ENCODE measurements at places on chromosomes 3 and 15.

DNA sequence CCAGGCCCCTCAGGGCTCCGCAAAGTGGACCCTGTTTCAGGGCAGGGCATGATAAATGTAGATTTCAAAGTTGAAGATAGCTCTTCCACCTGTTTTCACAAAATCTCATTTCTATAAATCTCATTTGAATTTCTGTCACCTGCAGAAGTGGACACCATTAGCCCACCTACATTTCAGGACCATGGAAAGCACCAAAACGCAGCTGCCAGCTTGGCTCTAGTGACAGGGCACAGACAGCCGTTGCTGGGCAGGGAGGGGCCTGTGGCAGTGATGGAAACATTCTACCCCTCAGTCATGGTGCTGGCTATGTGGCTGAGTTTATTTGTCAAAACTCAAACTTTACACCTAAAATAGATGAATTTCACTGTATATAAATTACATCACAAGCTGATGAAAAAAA lies 40.4 kb downstream of the PRR23E start:
- no peaks in the 10 kb centered on the region for H3K36me3 ChIP-seq
- H3K4me3 ChIP-seq: no peak overlapping the region
- no peak overlapping the region for H3K27ac ChIP-seq
- no peaks in the 10 kb centered on the region for H3K27me3 ChIP-seq

GRCh38 chr3:169131690-169132464 lies 531.6 kb downstream of the MECOM start:
- DNase-seq: no peak
- no peak overlapping the region for H3K27ac ChIP-seq
- H3K27me3 ChIP-seq: no peaks in the 10 kb centered on the region
- H3K36me3 ChIP-seq: no peaks in the 10 kb centered on the region
- H3K4me1 ChIP-seq: no peaks in the 10 kb centered on the region

GRCh38 chr3:135887220-135887619 lies 78.3 kb upstream of the PPP2R3A start:
- no peaks in the 10 kb centered on the region for H3K4me1 ChIP-seq
- H3K4me3 ChIP-seq: no peak overlapping the region
- DNase-seq: peak; percentile 36
- no peak overlapping the region for H3K27ac ChIP-seq
- no peaks in the 10 kb centered on the region for H3K27me3 ChIP-seq
- H3K36me3 ChIP-seq: no peaks in the 10 kb centered on the region

GRCh38 chr3:52841211-52841980 lies 6.6 kb upstream of the MUSTN1 start:
- H3K36me3 ChIP-seq: no peaks in the 10 kb centered on the region
- no peak for DNase-seq
- no peak overlapping the region for H3K4me3 ChIP-seq
- H3K27me3 ChIP-seq: no peaks in the 10 kb centered on the region
- H3K27ac ChIP-seq: no peak overlapping the region
- peaks cover 3% of the 10 kb centered on the region for H3K4me1 ChIP-seq

GRCh38 chr3:88150806-88151205 lies 1.0 kb downstream of the C3orf38 start:
- H3K27ac ChIP-seq: peak overlapping the region; percentile 94
- no peaks in the 10 kb centered on the region for H3K36me3 ChIP-seq
- H3K27me3 ChIP-seq: no peaks in the 10 kb centered on the region
- peaks cover 2% of the 10 kb centered on the region for H3K4me1 ChIP-seq
- peak overlapping the region; percentile 95 for H3K4me3 ChIP-seq

GRCh38 chr3:197343656-197344408 lies 45.4 kb upstream of the DLG1 start:
- DNase-seq: no peak
- H3K36me3 ChIP-seq: no peaks in the 10 kb centered on the region
- H3K27ac ChIP-seq: no peak overlapping the region
- no peak overlapping the region for H3K4me3 ChIP-seq

DNA sequence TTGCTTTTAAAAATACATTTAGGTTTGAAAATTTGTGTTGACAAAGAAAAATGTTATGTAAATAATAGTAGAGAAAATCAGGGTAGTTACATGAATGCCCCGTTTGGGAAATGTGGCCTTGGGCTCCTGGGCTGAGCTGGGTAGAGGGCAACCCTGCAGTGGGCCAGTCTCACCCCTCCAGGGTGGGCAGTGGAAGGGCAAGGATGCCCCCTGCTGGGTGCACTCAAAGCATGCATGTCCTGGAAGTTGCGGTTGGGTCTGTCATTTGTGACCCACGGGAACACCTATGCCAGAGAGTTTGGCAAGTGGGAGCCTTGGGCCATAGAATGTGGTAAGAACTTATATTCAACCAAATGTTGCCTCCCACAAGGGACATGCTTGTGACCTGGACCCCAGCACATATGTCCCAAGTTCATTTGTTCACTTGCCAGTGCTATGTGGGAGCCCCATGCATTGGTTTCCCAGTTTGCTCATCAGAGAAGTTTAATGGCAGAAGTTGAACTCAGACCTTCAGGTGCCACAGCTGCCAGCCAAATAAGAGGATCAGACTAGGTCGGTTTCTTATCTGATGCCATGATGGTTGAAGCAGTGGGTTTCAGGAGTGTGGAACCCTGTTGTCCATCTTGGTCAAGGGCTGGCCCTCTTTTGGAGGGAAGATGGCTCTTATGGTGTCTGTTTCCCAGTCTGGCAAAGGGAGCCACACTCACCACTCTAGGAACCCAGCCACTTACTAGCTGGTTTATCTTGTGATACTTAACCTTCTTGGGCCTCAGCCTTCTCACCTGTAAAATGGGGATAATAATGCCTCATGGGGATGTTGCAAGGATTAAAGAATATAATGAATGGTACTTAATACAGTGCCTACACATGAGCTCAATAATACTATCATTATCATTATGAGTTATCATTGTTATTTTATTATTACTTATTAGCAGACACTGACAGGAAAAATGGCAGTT lies 2.5 kb upstream of the PLCB2 start:
- peaks cover 2% of the 10 kb centered on the region for H3K4me1 ChIP-seq
- no peak overlapping the region for H3K4me3 ChIP-seq
- DNase-seq: peak; percentile 42
- H3K36me3 ChIP-seq: no peaks in the 10 kb centered on the region

DNA sequence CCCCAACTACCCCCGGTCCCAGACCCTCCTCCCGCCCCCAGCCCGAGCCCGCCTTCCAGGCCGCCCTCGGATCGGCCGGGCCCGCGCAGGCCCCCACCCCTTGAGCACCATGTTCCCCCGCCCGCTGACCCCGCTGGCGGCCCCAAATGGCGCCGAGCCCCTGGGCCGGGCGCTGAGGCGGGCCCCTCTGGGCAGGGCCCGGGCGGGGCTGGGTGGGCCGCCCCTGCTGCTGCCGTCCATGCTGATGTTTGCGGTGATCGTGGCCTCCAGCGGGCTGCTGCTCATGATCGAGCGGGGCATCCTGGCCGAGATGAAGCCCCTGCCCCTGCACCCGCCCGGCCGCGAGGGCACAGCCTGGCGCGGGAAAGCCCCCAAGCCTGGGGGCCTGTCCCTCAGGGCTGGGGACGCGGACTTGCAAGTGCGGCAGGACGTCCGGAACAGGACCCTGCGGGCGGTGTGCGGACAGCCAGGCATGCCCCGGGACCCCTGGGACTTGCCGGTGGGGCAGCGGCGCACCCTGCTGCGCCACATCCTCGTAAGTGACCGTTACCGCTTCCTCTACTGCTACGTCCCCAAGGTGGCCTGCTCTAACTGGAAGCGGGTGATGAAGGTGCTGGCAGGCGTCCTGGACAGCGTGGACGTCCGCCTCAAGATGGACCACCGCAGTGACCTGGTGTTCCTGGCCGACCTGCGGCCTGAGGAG lies 472 bp downstream of the CHST14 start:
- no peaks in the 10 kb centered on the region for H3K36me3 ChIP-seq
- peaks cover 3% of the 10 kb centered on the region for H3K4me1 ChIP-seq
- H3K27ac ChIP-seq: peak overlapping the region; percentile 54

- no peaks in the 10 kb centered on the region for H3K4me1 ChIP-seq
- no peak overlapping the region for H3K4me3 ChIP-seq
- peak; percentile 28 for DNase-seq
- H3K27me3 ChIP-seq: no peaks in the 10 kb centered on the region
- no peak overlapping the region for H3K27ac ChIP-seq
These were observed 188.8 kb downstream of the FEZF2 start for GRCh38 chr3:62184559-62184958.

GRCh38 chr15:91861223-91861622 lies 7.7 kb downstream of the SLCO3A1 start:
- H3K36me3 ChIP-seq: no peaks in the 10 kb centered on the region
- peaks cover 16% of the 10 kb centered on the region for H3K4me1 ChIP-seq
- H3K27me3 ChIP-seq: no peaks in the 10 kb centered on the region
- H3K4me3 ChIP-seq: no peak overlapping the region
- peak; percentile 8 for DNase-seq
- no peak overlapping the region for H3K27ac ChIP-seq

DNA sequence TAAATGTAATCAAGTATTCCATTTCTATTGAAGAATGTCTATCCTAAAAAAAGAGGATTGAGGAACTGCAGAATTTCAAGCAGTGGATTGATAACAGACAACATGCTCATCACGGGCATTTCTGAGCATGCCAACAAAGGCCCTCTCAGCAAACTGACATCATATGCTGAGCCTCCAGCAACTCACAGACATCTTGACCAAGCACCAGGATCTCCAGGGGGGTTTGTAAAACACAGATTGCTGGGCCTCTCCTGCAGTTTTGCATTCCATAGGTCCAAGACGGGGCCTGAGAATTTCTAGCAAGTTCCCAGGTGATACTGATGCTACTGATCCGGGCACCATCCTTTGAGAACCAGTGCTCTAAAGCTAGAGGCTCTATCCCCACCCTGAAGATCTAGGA lies 85.0 kb downstream of the FOXP1 start:
- H3K27ac ChIP-seq: no peak overlapping the region
- DNase-seq: no peak
- no peak overlapping the region for H3K4me3 ChIP-seq
- H3K36me3 ChIP-seq: no peaks in the 10 kb centered on the region

DNA sequence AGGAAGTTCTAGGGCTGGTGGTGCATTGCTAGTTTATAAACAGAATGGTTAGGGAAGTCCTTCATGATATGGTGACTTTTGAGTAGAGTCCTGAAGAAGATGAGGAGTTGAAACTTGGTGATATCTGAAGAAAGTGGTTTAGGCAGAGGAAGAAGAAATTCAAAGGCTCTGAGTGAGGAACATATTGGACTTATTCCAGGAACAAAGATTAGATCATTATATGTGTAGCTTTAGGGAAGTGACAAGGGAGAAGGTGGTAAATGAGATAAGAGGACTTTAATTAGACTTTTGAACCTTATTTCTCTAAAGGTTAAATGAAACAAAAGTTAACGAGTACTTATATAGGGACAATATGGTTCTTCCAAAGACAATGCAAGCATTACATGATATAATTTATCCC lies 286.7 kb downstream of the DOCK3 start:
- no peak overlapping the region for H3K4me3 ChIP-seq
- no peak overlapping the region for H3K27ac ChIP-seq
- H3K4me1 ChIP-seq: no peaks in the 10 kb centered on the region
- no peak for DNase-seq

- H3K36me3 ChIP-seq: no peaks in the 10 kb centered on the region
- DNase-seq: no peak
- H3K4me3 ChIP-seq: no peak overlapping the region
- no peak overlapping the region for H3K27ac ChIP-seq
- H3K27me3 ChIP-seq: no peaks in the 10 kb centered on the region
- no peaks in the 10 kb centered on the region for H3K4me1 ChIP-seq
These were observed 78.1 kb downstream of the NR1D2 start for GRCh38 chr3:24023197-24023596.

DNA sequence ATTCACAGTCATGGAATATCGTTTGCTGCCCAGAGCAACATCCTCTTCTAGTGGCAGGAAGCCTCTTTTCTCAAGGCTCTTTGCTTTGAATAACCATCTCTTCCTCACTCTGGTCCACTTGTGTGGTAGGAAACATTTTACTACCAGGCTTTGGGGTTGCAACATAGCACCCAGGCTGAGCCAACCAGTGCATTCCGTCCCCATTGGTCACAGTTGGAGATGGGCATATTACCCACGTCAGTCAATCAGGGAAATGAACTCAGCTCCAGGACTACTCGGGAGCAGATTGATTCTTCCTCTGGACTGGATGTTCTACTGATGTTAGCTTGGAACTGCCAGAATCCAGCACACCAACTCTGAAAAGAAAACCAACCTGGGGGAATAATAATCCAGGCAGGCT lies 4.2 kb upstream of the PEX5L start:
- no peaks in the 10 kb centered on the region for H3K4me1 ChIP-seq
- DNase-seq: no peak
- H3K4me3 ChIP-seq: no peak overlapping the region
- H3K27me3 ChIP-seq: peaks cover 2% of the 10 kb centered on the region
- no peaks in the 10 kb centered on the region for H3K36me3 ChIP-seq
- no peak overlapping the region for H3K27ac ChIP-seq

DNA sequence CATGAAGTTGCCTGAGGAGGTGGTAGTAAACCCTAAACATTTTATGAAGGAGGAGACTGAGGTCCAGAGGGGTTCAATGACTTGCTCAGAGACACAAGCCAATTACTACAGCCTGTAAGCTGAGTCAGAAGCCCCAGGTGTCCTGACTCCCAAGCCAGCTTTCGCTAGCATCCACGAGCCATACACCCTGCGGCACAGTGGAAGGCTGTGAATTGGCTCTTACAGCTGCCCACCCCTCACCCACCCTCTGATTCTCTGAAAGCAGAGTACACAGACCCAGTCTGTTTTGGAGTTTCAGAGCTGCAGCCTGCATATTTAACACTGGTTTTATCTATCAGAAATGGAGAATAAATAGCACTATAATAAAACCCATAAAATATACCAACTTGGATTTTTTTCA lies 253.4 kb downstream of the IGSF11 start:
- no peaks in the 10 kb centered on the region for H3K27me3 ChIP-seq
- no peaks in the 10 kb centered on the region for H3K36me3 ChIP-seq
- DNase-seq: no peak
- H3K4me3 ChIP-seq: no peak overlapping the region
- H3K27ac ChIP-seq: no peak overlapping the region
- no peaks in the 10 kb centered on the region for H3K4me1 ChIP-seq

GRCh38 chr3:23519314-23520208 lies 286.2 kb upstream of the UBE2E1 start:
- H3K4me3 ChIP-seq: no peak overlapping the region
- H3K27ac ChIP-seq: no peak overlapping the region
- DNase-seq: no peak

DNA sequence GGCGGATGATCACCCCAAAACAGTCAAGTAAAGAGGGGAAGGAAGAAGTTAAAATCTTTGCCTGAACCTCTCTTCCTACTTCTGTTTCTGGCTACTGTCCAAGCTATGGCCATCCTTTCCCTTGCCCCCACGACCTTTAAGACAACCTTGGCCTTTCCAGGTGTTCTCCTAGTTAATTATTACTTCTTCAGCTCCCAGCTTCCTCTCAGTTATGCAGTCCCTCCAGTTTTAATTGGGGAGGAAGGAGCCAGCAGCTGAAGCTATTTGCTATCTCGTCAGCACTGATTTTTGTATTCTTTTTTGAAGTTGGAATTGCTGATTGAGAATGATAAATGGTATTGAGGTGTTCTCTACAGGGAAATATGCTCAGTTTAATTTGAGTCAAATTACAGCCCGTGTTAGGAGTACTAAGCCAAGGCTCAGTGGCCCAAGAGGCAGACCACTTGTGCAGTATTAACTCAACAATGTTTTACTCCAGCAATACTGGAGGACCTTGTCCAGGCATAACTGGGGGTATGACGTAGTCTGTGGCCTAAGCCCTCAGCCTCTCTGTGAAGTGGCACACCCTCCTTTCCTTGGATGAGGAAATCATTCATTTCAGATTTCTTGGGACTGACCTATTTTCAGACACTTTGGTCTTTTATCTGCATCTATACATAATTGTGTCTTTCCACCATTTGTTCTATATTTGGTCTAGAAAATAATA lies 336.9 kb downstream of the SLC9A9 start:
- H3K27ac ChIP-seq: no peak overlapping the region
- H3K27me3 ChIP-seq: no peaks in the 10 kb centered on the region
- peaks cover 2% of the 10 kb centered on the region for H3K4me1 ChIP-seq
